CD4-positive, CD25-positive, alpha-beta regulatory T cell (primary cell): ENCODE measurements at places on chromosomes 5 and 9.

DNA sequence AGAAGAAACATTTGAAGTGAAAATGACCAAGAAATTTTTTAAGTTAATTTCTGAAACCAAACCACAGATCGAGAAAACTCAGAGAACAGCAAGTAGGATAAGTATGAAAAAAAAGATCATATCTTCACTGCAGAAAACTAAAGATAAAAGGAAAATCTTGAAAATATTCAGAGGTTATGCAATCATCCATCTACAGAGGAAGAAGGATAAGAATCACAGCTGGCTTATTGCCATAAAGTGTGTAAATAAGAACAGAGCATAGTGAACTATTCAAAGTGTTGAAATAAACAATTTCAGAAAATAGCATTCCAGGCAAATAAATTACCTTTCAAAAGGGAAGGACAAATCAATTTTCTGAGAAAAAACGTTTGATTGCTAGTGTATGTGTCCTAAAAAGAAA is 1191.7 kb upstream of the CDH6 start:
- DNase-seq, result no peak
- H3K36me3 ChIP-seq, result no peaks in the 10 kb centered on the region
- no peaks in the 10 kb centered on the region for H3K4me1 ChIP-seq
- no peaks in the 10 kb centered on the region for H3K27me3 ChIP-seq
- no peak overlapping the region for H3K27ac ChIP-seq
- H3K4me3 ChIP-seq, result no peak overlapping the region

DNA sequence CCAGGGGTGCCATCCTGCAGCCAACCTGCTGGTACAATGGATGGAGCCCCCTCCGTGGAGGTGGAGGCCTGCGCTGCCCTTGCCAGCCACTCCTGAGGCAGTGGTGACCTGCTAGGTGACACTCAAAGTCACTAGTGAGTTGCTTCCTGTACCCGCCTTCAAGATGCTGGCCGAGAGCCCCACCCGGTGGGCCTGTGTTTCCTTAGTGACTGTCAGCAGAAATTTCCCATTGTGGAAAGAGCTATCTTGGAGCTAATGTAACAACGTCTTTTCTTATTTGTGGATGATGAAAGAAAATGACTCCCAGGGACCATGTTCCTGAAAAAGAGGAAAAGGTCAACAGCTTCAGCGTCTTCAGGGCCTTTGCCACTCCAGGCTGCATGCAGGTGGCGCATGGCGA is 117.0 kb upstream of the BOD1 start:
- H3K4me3 ChIP-seq, result no peak overlapping the region
- no peak for DNase-seq
- no peaks in the 10 kb centered on the region for H3K27me3 ChIP-seq

GRCh38 chr5:168011096-168011495 is 280.3 kb upstream of the WWC1 start:
- no peaks in the 10 kb centered on the region for H3K4me1 ChIP-seq
- no peaks in the 10 kb centered on the region for H3K27me3 ChIP-seq
- no peak overlapping the region for H3K27ac ChIP-seq

DNA sequence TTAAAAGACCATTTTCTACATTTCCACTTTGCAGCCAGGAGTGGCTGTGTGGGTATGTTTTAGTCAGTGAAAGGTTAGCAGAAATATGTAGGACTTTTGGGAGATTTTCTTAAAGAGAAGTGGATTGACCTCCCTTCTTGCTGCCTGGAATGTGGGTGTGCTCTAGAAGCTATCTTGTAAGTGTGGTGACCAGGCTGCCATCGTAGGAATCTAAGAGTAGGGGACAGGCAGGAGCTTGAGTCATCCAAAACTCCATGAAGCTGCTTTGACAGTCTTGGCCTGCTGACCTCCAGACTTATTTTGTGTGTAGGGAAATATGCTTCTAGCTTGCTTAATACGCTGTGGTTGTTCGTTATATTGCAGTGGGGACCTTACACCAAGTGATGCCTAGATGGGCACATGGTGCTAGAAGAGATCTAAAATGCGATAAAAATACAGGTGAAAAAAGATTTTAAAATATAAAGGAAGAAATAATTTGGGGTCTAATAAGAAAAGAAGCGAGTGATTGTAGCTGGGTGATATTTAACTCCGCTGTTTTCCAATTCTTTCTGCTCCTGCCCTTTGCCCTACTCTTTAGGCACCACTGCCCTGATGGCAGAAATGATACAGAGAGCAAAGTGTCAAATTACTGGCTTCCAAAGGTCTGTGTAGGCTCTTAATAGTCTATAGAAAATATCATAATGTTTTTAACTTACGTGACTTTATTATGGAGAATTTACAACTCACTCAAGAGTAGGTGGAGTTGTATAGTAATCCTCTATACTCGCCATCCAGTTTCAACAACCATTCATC is 298.2 kb upstream of the ZNF608 start:
- H3K27me3 ChIP-seq, result no peaks in the 10 kb centered on the region
- no peak overlapping the region for H3K27ac ChIP-seq
- no peak overlapping the region for H3K4me3 ChIP-seq
- DNase-seq, result no peak

GRCh38 chr9:94867842-94868312 is 141.4 kb downstream of the AOPEP start:
- no peak overlapping the region for H3K27ac ChIP-seq
- H3K36me3 ChIP-seq, result no peaks in the 10 kb centered on the region
- H3K4me3 ChIP-seq, result no peak overlapping the region
- H3K27me3 ChIP-seq, result no peaks in the 10 kb centered on the region
- peaks cover 16% of the 10 kb centered on the region for H3K4me1 ChIP-seq
- DNase-seq, result no peak
